ENCODE measurements at places on chromosomes 11 and 22.

DNA sequence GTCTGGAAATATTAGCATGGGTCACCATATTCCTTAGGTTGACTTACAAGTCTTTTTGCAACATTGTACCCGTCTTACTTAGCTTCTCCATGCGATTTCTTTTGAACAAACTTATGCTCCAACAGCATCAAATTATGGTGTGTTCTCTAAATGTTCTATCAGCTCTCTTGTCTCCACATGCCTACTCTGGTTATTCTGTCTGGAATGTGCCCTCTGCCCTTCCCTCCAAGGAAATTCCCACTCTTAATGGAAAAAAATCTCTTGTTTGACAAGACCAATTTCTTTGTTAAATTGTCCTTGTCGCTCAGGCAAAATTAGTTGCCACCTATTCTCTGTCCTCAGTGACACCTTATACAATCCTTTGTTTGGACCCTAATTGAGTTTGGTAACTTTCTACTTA is 522.8 kb upstream of the LUZP2 start:
- no peak for DNase-seq

- peak; percentile 89 for DNase-seq
Observed at GRCh38 chr22:46150034-46150654, at the start of gene PPARA. PPARA (plus strand) TSS chr22:46150526; CDS start chr22:46198384, 47,858 bp downstream.

GRCh38 chr22:46287873-46288751 is 8.6 kb upstream of the GTSE1 start:
- no peak for DNase-seq

DNA sequence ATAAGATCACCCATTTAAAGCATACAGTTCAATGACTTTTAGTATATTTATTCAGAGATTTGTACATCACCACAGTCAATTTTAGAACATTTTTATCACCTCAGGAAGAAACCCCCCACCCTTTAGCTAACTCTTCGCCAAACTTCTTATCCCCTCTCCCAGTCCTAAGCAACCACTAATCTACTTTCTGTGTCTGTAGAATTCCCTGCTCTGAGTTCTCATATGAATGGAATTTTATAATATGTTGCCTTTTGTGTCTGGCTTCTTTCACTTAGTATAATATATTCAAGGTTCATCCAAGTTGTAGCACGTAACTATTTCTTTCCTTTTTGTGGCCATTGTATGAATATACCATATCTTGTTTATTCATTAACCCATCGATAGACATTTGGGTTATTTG is 3.6 kb downstream of the ANKRD13D start:
- DNase-seq = no peak

- DNase-seq = no peak
Observed at GRCh38 chr11:57639321-57640067, 10.2 kb downstream of the YPEL4 start.

DNA sequence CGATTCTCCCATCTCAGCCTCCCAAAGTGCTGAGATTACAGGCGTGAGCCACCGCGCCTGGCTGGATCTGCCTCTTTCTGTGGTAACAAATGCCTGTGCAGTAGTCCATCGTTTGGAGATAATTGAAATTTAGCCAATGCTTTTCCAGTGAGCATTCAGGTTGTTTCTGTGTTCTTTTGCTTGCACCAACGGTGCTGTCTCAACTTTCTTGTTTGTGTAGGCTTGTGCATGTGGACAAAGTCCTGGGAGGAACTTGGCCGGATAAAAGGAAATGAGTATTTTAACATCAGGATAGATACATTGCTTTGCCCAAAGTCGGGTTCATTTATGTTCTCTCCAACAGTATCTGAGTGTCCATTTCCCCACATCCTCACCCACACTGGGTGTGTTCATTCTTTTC is 85.7 kb downstream of the KIAA1671 start:
- no peak for DNase-seq

All from tibial nerve (tissue), 4 donors.